Motor neuron (in vitro differentiated cells): ENCODE measurements at places on chromosomes 6 and 20. TPM values are rescaled to one million over a fixed set of nuclear protein-coding genes. Genes with fewer than 3 reads are reported as not detected.

Gene SEC63
- total RNA-seq = 24.3 and 24.8 TPM in 2 replicates

Gene TAB2
- total RNA-seq = 21.5 and 22.8 TPM in 2 replicates

Gene GLYATL3
- total RNA-seq = not detected in 2 replicates

Gene TMEM151B
- total RNA-seq = 0.94 and 1.0 TPM in 2 replicates

DNA sequence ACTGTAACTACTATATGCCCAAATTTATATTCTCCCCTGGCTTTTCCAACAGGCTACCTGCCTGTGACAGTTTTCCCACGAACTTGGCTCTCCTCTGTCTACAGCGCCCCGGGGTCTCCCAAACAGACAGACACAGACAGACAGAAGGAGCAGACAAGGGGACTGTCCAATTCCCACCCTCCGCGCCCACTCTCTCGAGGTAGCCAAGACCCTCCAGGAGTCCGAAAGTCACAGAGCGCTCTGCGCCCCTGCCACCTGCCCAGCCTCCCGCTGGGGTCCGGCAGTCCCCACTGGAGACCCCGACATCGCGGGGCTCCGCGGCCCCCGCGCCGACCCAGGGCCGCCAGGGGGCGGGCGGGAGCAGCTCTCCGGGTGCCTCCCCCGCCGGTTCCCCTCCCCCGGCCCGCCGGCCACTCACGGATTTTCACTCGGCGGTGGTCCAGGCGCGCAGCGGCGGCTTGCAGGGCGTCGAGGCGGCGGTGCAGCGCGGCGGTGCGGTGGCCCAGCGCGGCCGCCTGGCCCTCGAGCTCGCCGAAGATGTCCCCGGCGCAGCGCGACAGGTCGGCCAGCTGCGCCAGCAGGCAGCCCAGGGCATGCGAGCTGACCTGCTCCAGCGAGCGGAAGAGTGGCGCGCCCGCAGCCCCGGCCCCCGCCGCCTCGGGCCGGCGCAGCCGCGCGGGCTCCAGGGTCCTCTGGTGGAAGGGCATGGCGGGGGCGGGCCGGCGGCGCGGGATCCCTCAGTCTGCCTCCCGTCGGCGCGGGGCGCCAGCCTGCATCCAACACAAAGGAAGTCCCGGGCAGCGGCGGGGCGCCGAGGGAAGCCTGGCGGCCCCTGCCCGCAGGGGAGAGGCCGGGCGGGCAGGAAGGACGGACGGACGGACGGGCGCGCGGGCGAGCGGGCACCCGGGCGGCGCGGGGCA is 81.3 kb upstream of the CCDC28A start:
- ATAC-seq = peak; percentile 68

DNA sequence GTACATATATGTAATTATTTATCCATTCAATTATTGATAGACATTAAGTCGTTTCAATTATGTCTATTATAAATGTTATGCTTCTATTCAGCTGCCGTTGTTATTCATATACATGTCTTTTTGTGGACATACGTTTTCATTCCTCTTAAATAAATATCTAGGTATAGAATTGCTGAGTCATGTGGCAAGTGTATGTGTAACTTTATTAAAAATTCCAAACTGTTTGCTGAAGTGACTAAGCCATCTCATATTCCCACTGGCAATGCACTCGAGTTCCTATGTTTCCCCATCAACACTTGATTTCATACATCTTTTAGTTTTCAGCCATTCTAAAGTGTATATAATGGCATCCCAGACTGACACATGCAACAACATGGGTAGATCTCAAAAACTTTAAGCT is 739.7 kb upstream of the POU3F2 start:
- no peak for ATAC-seq

DNA sequence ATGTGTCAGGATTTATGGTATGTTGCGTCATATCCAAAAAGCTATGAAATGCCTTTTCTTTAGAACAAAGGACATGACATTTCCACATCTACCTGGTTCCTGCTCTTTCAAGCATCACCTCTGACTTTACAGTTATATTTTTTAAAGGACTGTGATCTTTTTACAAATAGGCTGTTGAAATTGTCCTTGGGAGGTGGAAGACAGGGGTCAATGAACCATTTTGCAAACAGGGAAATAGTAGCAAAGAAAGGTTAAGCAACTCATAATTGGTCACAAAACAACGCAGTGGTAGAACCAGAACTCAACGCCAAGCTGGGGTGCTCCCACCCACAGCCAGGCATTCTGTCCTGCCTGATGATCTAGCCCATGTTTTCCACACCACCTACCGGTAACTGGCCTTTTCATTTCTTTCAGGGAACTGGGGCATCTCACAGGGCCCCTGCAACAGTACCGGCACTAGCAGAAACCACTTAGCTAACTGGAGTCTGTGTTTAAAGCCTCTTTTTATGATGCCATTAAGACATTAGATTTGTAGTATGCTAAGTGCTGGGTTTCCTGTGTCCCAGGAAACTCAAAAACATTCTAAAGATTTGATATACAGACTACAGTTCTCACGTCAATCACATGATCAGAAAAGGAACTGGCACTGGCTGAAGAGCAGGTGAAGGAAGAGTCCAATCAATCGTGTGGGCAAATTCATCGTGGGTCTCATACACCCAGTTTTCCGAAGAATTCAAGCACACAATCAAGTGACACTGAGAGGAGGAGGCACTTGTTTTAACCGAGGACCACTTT is 13.9 kb downstream of the ZNF217 start:
- ATAC-seq = no peak

GRCh38 chr20:40464731-40465208 is 224.3 kb downstream of the MAFB start:
- ATAC-seq = no peak

GRCh38 chr20:10609770-10610169 is 64.0 kb downstream of the JAG1 start:
- ATAC-seq = no peak

DNA sequence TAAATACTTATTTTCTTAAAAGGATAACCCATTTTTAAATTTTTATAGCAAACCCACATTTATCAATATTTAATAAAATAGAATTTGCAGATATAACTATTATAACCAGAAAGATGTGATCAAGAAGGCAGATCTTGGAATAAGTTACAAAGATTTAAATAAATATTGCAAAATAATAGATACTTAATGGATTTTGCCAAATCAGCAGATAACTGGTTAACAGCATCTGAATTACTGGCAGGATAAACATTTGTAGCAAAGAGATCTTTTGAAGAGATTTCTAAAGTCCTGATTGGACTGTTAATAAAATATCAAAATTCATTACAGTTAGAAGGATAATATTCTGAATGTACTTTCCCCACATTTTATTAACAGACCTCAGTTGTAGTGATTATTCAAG is 144.2 kb downstream of the PDSS2 start:
- no peak for ATAC-seq

- ATAC-seq = peak; percentile 34
Measured at GRCh38 chr6:98832284-98833056, 1.9 kb upstream of the POU3F2 start.

DNA sequence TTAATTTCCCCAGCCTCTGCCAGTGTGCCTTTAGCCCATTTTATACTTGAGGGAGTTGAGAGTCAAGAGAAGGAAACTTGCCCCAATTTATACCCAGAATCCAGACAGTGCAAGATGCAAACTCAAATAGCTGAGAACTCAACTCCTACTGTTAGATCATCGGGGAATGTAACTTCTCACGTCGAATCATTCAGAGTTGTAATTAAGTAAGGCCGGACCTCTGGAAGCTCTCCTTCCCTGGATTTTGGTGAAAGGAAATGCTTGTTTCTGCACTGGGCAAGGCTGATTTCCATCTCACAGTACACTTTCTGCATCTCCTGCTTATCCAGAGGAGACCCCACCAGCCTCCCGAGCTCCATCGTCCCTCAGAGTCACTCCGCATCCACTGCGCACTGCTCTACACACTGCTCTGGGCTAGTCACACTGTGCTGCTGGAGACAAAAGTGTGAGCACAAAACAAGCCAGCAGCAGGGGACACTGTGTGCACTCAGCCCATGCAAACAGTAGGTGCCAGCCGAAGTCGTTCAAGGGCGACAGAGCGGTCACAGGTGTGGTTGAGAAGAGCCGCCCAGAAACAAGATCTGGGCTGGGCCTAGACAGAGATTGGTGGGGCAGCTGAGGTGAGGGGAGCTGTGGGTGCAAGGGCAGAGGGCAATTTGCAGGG is 150.4 kb upstream of the QKI start:
- no peak for ATAC-seq
